ENCODE measurements at places on chromosomes 6 and 20. TPM values are rescaled to one million over a fixed set of nuclear protein-coding genes. Genes with fewer than 3 reads are reported as not detected.
A peak's percentile ranks its signal among the peaks of the same experiment; 100 is the strongest.

FBXO5 gene
- 1.8 TPM for total RNA-seq

GTSF1L gene
- total RNA-seq = not detected

CDSN gene
- total RNA-seq = not detected

HCRTR2 gene
- not detected for total RNA-seq

HLA-DMB gene
- 8.1 TPM for total RNA-seq

WFDC10B gene
- not detected for total RNA-seq

FAM209B gene
- not detected for total RNA-seq

DEK gene
- total RNA-seq = 24.7 TPM

CLPSL2 gene
- not detected for total RNA-seq

HFE gene
- 6.7 TPM for total RNA-seq

MYL9 gene
- 0.98 TPM for total RNA-seq

GRCh38 chr20:38092915-38093314, 59.4 kb downstream of the RPRD1B start:
- DNase-seq = no peak
- H3K27me3 ChIP-seq = no peaks in the 10 kb centered on the region
- H3K4me1 ChIP-seq = no peaks in the 10 kb centered on the region
- H3K27ac ChIP-seq = peak overlapping the region; percentile 6
- H3K36me3 ChIP-seq = peaks cover 21% of the 10 kb centered on the region
- H3K4me3 ChIP-seq = no peak overlapping the region

GRCh38 chr6:64902596-64902995, 804.4 kb downstream of the EYS start:
- H3K27ac ChIP-seq = no peak overlapping the region
- H3K36me3 ChIP-seq = no peaks in the 10 kb centered on the region
- DNase-seq = no peak
- H3K4me3 ChIP-seq = no peak overlapping the region
- H3K4me1 ChIP-seq = no peaks in the 10 kb centered on the region

GRCh38 chr6:56637640-56638039, 5.0 kb downstream of the DST start:
- no peak overlapping the region for H3K27ac ChIP-seq
- no peaks in the 10 kb centered on the region for H3K4me1 ChIP-seq
- no peak overlapping the region for H3K4me3 ChIP-seq
- peaks cover 29% of the 10 kb centered on the region for H3K36me3 ChIP-seq

- H3K4me3 ChIP-seq = no peak overlapping the region
- no peak overlapping the region for H3K27ac ChIP-seq
- no peaks in the 10 kb centered on the region for H3K36me3 ChIP-seq
Measured at GRCh38 chr20:4713401-4713800, 8.3 kb upstream of the PRND start.

DNA sequence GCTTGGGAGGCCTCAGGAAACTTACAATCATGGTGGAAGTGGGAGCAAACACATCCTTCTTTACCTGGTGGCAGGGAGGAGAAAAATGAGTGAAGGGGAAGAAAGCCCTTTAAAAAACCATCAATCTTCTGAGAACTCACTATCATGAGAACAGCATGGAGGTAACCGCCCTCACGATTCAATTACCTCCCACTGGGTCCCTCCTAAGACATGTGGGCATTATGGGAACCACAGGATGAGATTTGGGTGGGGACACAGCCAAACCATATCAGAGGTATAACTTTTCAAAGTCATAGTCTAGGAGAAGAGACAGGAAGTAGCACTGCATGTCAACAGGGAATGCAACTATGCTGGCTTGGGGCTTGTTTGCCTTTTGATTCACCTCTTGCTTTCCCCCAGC, 59.9 kb upstream of the DTNBP1 start:
- no peaks in the 10 kb centered on the region for H3K27me3 ChIP-seq
- H3K4me1 ChIP-seq = no peaks in the 10 kb centered on the region
- H3K27ac ChIP-seq = no peak overlapping the region
- DNase-seq = no peak

- no peaks in the 10 kb centered on the region for H3K27me3 ChIP-seq
- H3K36me3 ChIP-seq = no peaks in the 10 kb centered on the region
Measured at GRCh38 chr20:2911200-2911599, 37.9 kb downstream of the PTPRA start.

DNA sequence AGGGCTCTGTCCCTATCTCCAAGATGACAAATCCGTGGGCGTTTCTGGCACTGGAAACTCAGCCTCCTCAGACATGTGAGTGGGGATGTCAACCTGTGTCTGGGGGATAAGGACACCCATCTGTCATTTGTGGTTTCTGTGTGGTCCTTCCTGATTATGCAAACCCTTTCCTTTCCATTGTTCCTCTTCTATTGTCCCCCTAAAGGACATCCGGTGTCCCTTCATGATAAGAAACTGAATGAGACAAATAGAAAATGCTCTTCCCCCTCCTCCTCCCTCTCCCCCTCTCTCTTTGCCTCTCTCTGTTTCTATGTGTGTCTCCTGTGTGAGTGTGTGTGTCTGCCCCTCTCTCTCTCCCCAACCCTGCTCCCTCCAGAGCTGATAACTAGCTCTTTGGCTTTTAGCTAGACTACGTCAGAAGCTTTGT, 11.5 kb upstream of the GLP1R start:
- no peak for DNase-seq
- peaks cover 5% of the 10 kb centered on the region for H3K27me3 ChIP-seq
- no peaks in the 10 kb centered on the region for H3K4me1 ChIP-seq
- H3K4me3 ChIP-seq = no peak overlapping the region
- H3K27ac ChIP-seq = no peak overlapping the region
- H3K36me3 ChIP-seq = no peaks in the 10 kb centered on the region

DNA sequence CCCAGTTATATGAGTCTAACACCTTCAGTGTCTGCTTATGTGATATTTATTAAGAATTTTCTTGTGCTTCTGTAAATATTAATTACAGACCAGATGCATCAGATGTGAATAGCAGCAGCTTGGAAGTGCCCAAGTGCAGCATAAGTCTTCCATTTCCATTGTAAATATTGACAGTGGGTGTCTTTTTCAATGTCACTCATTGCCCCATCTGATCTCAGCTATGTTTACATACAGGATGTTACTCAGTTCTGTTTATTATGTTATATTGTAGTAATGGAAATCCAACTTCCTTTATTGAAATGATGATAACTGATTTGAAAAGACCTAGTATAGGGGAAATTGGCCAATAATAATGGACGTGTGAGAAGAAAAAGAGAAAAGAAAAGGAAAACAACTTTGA, 296.7 kb downstream of the SAMD5 start:
- DNase-seq = no peak
- H3K36me3 ChIP-seq = no peaks in the 10 kb centered on the region
- H3K4me3 ChIP-seq = no peak overlapping the region
- no peaks in the 10 kb centered on the region for H3K4me1 ChIP-seq

GRCh38 chr20:47392721-47393073, 36.2 kb upstream of the ZMYND8 start:
- no peaks in the 10 kb centered on the region for H3K4me1 ChIP-seq
- no peak overlapping the region for H3K4me3 ChIP-seq
- no peaks in the 10 kb centered on the region for H3K27me3 ChIP-seq
- no peaks in the 10 kb centered on the region for H3K36me3 ChIP-seq

GRCh38 chr6:25217829-25218228, 61.3 kb upstream of the CARMIL1 start:
- H3K4me3 ChIP-seq = no peak overlapping the region
- no peaks in the 10 kb centered on the region for H3K27me3 ChIP-seq
- H3K36me3 ChIP-seq = no peaks in the 10 kb centered on the region
- H3K4me1 ChIP-seq = peaks cover 8% of the 10 kb centered on the region

- H3K4me1 ChIP-seq = no peaks in the 10 kb centered on the region
- no peaks in the 10 kb centered on the region for H3K27me3 ChIP-seq
- H3K36me3 ChIP-seq = no peaks in the 10 kb centered on the region
- H3K4me3 ChIP-seq = no peak overlapping the region
- no peak overlapping the region for H3K27ac ChIP-seq
Measured at GRCh38 chr6:156306531-156306930, 470.6 kb upstream of the ARID1B start.

GRCh38 chr6:46687619-46688097, at the start of gene TDRD6:
Gene TDRD6, plus strand, starts transcription at chr6:46687885. Its CDS starts 244 bp downstream, at chr6:46688129.
- DNase-seq = no peak
- no peak within 1 kb of the TSS for H3K4me3 ChIP-seq
- no peaks in the 10 kb centered on the region for H3K4me1 ChIP-seq
- no peaks in the 10 kb centered on the region for H3K36me3 ChIP-seq
- no peaks in the 10 kb centered on the region for H3K27me3 ChIP-seq
- H3K27ac ChIP-seq = no peak within 1 kb of the TSS

GRCh38 chr6:54072635-54073313, 38.5 kb upstream of the MLIP start:
- peaks cover 4% of the 10 kb centered on the region for H3K4me1 ChIP-seq
- no peaks in the 10 kb centered on the region for H3K27me3 ChIP-seq

DNA sequence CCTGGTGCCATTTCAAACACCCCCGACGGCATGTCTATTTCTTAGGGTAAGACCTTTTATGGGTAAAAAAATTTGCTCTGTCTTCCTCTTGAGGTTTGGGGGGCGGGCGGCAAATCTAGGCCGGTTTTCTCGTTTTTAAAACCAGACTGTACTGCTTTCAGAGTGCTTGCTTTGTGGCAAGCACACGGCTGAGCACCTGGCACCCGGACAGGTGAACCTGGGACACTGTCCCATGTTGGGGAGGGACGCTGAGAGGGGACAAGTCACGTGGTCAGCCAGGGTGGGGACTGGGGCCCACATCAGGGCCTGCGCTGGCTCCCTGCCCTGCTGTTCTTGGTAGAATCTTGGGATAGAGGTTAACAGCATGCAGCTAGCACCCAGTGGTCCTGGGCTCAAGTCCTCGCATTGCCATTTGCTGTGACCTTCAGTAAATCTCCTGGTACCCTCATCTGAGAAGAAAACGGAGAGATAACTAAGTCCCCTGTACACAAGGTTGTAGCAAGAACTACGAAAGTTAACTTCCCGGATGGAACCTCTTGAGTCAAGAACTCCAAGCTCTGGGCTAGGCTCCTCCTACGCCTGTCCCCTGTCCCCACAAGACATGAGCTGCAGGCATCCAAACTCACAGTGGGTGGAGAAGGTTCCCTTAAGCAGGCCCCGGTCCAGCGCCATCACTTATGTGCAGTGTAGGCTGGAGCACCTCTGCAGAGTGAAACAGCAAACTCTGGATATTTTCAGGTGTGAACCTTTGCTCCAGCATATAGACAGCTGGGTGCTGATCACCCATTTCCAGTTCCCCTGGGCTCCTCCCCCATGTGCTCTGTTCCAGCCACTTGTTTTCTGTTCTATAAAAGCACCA, 41.7 kb downstream of the PMEPA1 start:
- H3K4me3 ChIP-seq = no peak overlapping the region
- no peaks in the 10 kb centered on the region for H3K27me3 ChIP-seq
- H3K4me1 ChIP-seq = no peaks in the 10 kb centered on the region
- no peak for DNase-seq

- no peak overlapping the region for H3K27ac ChIP-seq
- H3K4me3 ChIP-seq = no peak overlapping the region
- no peaks in the 10 kb centered on the region for H3K36me3 ChIP-seq
- no peaks in the 10 kb centered on the region for H3K4me1 ChIP-seq
- no peaks in the 10 kb centered on the region for H3K27me3 ChIP-seq
- no peak for DNase-seq
Measured at GRCh38 chr6:16511040-16511660, 250.1 kb downstream of the ATXN1 start.

DNA sequence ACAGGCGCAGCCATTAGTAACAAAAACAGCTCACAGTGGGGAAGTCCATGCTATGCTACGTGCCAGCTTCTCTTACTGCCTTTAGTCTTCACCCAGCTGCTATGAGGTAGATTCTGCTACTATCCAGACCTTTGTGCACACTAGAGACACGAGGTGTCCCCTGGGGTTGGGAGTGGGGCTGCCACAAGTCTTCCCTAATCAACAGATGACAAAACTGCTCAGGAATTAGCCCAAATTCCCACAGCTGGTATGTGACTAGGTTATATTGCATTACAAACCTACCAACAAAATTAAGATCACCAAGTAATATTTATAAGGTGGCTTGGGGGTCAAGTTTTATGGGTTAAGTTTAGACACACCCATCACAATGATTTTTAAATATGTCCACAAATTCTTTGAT, 63.3 kb downstream of the PSMB1 start:
- H3K4me3 ChIP-seq = no peak overlapping the region
- H3K27me3 ChIP-seq = no peaks in the 10 kb centered on the region
- H3K4me1 ChIP-seq = no peaks in the 10 kb centered on the region
- H3K27ac ChIP-seq = no peak overlapping the region
- no peaks in the 10 kb centered on the region for H3K36me3 ChIP-seq

GRCh38 chr6:158850807-158851115, 31.6 kb upstream of the EZR start:
- no peak for DNase-seq
- no peak overlapping the region for H3K27ac ChIP-seq
- no peaks in the 10 kb centered on the region for H3K27me3 ChIP-seq
- H3K4me1 ChIP-seq = no peaks in the 10 kb centered on the region
- H3K36me3 ChIP-seq = no peaks in the 10 kb centered on the region

DNA sequence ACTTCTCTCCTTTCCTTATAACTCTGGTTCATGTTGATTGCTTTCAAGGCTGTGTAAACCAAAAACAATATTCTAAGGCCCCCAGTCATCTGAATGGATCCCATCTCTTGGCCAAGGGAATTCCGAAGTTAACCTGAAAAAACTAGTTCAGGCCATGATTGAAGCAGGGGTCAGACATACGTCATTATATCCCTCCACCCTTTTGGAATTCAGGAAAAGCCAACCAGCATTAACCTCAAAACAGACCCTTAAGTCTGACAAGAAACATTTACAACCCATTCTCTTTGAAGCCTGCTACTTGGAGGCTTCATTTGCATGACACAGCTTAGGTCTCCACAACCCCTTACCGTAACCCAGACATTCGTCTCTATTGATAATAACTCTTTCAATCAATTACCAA, 39.7 kb downstream of the SLC26A8 start:
- no peak overlapping the region for H3K4me3 ChIP-seq
- H3K36me3 ChIP-seq = no peaks in the 10 kb centered on the region
- H3K4me1 ChIP-seq = no peaks in the 10 kb centered on the region
- DNase-seq = no peak

GRCh38 chr20:44601801-44602204, 19.4 kb downstream of the PKIG start:
- H3K4me1 ChIP-seq = peaks cover 16% of the 10 kb centered on the region
- H3K4me3 ChIP-seq = no peak overlapping the region
- no peak for DNase-seq
- H3K27me3 ChIP-seq = no peaks in the 10 kb centered on the region
- H3K36me3 ChIP-seq = no peaks in the 10 kb centered on the region

GRCh38 chr6:141123497-141123896, 1009.2 kb upstream of the GJE1 start:
- no peaks in the 10 kb centered on the region for H3K27me3 ChIP-seq
- no peak overlapping the region for H3K27ac ChIP-seq
- H3K4me3 ChIP-seq = no peak overlapping the region
- H3K4me1 ChIP-seq = no peaks in the 10 kb centered on the region
- H3K36me3 ChIP-seq = no peaks in the 10 kb centered on the region

GRCh38 chr6:156967852-156968251, 190.7 kb downstream of the ARID1B start:
- peaks cover 30% of the 10 kb centered on the region for H3K4me1 ChIP-seq
- H3K4me3 ChIP-seq = no peak overlapping the region
- H3K27me3 ChIP-seq = no peaks in the 10 kb centered on the region

DNA sequence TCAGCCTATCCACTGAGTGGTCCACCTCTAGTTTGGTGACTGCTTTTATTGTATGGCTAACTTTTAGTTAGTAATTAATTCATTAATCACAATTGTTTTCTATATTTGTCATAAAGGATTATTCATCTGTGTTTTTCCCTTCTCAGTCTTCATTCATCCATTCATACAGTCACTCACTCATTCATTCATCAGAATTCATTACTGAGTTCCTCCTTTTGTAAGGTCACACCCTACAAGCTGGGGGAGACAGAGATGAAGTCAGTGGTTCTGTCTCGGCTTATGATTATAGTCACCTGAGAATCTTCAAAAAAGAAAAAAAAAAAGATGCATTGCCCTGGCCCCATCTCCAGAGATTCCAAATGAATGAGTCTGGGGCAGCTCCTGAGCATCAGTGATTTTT, 257.1 kb downstream of the ADGB start:
- no peaks in the 10 kb centered on the region for H3K36me3 ChIP-seq
- DNase-seq = no peak
- H3K4me3 ChIP-seq = no peak overlapping the region
- H3K27ac ChIP-seq = no peak overlapping the region

Measured in liver (tissue), 10 donors.